DND-41 (cell line): ENCODE measurements at places on chromosomes 7 and 10.

DNA sequence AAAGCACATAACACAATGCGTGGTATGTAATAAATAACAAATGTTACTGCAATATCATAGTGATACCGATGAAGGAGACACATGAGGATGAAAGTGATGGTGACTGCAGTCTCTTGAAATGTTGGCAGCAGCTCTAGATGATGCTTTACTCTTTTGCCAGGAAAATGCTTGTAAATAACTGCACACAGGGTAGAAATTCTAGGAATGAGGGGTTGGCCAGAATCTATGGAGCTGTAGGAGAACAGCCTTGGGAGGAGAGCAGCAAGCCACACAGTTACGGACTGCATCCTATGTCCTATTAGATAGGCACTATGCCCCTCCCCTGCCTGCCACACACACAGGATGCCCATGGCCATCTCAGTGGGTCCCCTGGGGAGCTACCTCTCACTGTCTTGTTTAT is 97.6 kb upstream of the GSDME start:
- DNase-seq = no peak

DNA sequence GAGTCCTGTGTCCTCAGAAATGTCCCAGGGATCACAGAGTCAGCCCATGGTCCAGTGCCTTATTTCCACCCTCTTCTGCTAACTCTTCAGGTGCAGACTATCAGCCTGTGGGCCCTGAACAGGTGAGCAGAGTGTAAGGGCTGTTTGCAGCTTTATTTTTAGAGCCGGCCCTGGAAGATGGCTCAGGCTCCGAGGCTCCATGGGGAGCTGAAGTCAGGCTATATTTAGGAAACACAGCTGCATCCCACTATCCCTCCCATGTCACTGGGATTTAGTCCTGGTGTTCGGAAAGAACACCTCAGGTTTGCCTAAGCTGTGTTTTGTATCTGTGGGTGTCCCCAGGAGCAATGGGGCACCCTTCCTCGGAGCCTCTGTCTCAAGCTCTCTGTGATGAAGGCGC is 126.9 kb downstream of the RPS24 start:
- DNase-seq = no peak

GRCh38 chr7:100079024-100079560 is 2.4 kb downstream of the ZNF3 start:
- no peak for DNase-seq

DNA sequence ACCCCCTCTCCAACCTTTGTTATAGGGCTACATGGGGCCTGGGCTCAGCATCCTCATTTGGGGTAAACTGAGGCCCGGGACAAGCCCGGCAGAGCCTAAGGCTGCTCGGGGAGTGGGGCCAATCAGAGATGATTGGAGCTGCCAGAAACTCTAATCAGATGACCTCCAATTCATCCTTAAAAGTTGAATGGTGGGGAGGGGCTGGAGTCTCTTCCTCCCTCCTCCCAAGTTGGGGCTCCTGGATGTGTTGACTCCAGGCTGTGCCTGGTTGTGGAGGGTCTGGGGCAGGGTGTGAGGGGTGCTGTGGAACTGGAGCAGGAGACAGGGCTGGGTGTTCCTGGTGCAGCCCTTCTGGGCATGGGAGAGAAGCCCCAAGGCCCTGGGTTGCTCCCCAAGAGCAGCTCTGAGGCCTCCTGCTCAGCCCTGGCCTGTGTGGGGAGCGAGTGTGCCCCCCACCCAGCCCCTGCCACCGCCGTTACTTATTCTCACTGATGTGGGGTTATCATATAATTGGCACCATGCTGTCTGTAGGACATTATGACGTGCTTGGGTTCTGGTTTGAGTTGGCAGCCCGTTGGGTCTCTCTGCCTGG is 2.2 kb downstream of the BHLHA15 start:
- no peak for DNase-seq

DNA sequence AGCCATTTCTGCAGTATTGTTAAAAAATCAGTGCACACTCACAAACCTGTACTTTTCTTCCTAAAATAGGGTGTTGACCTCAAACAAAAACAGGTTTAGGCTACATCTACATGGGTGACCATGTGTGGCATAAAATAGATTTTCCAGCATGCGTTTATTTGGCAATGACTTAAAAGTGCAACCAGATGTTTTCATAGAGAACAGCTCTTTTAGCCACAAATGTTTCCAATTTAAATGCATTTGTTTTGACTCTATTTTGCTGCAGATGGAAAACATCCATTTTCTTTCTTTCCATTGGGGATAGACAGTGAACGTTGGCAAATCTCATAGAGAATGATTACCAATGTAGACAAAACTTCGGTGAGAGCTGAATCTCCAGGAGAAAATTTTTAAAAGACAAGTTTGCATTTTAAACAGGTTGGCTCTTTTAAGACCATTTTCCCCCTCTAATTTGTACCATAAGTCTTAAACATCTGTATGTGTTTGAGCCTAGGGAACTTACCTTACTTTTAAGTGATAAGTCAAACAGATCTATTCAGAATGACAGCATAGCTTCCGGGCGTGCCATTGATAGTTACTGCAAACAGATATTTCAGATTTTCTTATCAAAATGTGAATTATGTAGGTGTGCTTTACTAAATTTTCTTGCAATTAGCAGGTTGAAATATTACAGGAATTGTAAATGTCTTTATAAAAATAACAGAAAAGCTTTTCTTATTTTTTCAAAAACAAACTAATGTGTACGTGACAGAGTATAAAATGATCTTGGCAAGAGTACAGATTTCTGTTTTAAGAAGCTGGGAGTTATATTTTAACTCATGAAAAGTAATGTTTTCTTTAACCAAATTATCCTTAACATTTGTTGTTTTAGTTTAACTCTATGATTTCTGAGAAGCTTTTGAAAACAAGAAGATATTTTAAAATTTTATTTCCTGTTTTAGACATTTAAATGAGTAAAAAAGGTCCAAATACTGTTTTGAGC is 144.9 kb downstream of the HGF start:
- DNase-seq = no peak

DNA sequence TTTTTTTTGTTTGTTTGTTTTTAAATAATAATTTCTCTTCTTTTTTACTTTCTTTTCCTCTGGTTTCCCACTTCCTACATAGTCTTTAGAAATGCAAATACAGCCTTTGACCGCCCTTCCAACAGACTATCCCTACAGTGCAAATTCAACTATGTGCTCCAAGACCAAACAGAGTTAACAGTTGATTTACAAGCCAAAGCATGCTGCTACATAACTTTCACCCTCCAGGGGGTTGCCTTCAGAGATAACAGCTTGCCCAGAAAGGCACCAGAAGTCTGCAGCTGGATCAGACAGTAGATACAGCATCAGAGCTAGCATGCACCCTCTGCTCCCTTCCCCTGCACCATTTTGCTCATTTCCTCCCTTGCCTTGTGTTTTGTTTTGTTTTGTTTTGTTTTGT is 539.0 kb downstream of the ZWINT start:
- no peak for DNase-seq

- no peak for DNase-seq
Observed at GRCh38 chr10:13924040-13924725, 337.4 kb downstream of the PRPF18 start.

- no peak for DNase-seq
Observed at GRCh38 chr7:18210377-18210776, 182.7 kb upstream of the PRPS1L1 start.

DNA sequence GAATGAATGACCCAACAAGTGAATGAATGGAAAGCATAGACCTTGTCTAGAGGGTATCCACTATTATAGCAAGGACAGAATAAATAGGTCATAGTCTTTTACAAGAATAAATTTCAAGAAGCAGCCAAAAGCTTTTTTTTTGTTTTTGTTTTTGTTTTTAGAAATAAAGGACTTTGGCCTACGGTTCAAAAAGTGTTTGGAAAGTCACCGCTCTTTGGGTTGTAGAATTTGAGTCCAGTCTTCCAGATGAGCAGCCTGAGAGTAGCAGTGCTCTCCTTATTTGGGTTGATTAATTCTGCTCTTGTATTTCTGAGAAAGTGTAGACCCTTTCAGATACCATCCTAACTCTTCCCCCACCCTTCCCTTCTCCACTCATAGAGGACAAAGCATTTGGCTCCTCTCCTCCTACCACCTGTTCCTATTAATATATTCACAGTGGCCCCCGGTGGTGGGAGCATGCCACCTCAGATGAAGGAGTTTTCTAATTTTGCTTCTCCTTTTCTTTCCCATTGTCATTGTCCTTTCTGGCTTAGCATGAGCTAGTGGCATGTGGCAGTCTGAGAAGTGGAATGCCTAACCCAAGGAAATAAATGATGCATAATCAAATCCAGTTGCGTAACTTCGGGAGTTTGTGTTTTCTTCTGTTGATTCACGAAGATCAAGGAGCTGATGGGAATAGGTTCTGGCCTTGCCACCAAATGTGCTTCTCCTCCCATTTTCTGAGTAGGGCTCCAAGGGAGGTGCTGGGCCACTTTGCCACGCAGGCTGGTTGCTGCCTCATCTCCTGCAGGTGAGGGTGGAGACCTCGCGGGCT is 114.7 kb downstream of the CHN2 start:
- peak; percentile 9 for DNase-seq

- no peak for DNase-seq
Observed at GRCh38 chr10:50607356-50607925, 16.3 kb downstream of the SGMS1 start.

- no peak for DNase-seq
Observed at GRCh38 chr10:87862679-87863052, 667 bp downstream of the KLLN start.

GRCh38 chr7:129502708-129503685 is 666 bp downstream of the SMKR1 start:
- DNase-seq = no peak

DNA sequence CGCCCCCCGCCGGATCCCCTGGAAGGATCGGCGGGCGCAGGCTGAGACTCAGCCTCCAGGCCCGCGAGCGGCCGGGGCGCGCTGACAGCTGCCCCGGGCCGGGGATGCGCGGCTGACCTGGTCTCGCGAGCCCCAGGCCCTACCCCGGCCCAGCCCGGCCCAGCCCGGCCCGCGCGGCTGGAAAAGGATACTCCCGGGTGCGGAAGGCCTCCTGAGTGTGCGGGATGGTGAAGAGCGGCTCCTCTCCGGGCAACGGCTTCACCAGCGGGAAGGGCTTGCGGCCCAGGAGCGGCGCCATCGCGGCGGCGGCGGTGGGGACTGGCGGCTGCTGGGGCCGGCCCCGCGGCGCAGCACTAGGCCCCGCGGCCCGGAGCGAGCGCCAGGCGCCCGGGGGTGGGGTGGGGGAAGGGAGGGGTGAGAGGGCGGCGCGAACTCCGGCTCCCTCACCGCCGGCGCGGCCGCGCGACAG is 423 bp downstream of the BAZ1B start:
- DNase-seq = no peak

DNA sequence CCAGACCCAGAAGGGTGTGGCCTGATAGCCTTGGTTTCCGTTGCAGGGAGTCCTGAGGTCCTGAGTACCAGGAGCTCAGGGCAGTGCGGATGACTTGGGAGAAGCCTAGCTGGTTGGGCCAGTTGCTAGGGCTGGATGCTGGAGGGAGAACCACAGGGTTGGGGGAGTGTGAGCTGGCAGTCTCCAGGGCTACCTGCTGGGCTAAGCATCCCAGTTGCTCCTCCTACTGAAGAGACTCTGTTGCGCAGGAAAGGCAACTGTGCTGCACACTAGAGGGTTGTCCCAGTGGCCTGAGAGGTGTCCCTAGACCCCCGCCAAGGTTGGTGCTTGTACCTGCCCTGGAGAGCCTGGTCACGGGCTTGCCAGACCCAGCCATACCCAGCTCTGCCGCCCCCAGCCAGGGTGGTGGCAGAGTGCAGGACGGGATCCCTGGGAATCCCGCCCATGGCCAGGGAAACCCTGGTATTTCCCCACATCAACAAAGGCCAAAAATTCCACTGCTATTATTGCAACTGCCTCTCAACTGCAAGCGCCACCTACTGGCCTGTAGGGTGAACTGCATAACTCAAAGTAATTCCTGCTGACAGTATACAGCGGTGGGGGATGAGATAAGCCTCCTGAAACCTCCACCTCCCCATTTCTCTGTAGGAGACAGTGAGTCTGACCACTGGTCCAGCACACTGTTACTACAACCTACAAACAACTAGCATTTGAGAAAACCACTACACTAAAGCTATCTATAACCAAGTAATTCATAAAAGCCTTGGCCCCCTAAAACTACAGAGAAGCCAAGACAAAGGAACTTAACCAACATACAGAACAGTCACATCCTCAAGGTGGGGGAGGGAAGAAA is 67.6 kb upstream of the DDC start:
- peak; percentile 65 for DNase-seq

GRCh38 chr10:97210543-97210960 is 24.8 kb upstream of the SLIT1 start:
- peak; percentile 70 for DNase-seq

- DNase-seq = no peak
Observed at GRCh38 chr7:132307465-132307864, 268.8 kb downstream of the PLXNA4 start.

- DNase-seq = no peak
Observed at GRCh38 chr10:78321000-78321399, 287.3 kb downstream of the RPS24 start.

DNA sequence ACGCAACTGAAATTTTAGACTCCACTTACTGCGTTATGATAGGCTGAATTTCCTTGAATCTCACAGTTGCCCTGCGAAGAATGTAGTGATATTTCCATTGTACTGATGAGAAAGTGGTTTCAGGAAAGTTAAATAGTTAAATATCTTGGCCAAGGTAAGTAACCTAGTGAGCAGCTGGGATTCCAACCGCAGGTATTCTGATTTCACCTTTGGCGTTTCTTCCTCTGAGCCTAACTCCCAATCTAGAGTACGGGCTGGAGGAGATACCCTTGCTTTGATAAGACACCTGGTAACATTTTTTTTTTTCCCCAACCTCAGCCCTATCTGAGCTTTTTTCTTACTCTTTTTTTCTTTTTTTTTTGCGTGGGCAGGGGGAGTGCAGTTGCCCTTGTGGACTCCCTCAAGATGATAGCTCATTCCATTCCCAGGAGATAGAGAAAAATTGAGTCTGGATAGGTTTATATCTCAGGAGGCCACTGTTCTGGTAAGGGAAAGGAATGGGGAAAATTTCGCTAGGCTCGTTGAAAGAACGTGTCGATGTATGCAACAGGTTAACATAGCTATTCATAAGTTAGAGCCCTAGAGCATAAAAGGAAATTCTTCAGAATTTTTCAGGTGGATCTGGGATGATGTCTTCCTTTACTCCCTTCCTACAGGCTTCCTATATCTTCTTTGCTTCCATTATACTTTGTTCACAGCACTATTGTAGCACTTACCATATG is 3.1 kb upstream of the TAS2R38 start:
- no peak for DNase-seq

GRCh38 chr10:13955409-13956068 is 368.8 kb downstream of the PRPF18 start:
- no peak for DNase-seq

GRCh38 chr10:57605948-57606485 is 661.7 kb downstream of the IPMK start:
- DNase-seq = no peak

DNA sequence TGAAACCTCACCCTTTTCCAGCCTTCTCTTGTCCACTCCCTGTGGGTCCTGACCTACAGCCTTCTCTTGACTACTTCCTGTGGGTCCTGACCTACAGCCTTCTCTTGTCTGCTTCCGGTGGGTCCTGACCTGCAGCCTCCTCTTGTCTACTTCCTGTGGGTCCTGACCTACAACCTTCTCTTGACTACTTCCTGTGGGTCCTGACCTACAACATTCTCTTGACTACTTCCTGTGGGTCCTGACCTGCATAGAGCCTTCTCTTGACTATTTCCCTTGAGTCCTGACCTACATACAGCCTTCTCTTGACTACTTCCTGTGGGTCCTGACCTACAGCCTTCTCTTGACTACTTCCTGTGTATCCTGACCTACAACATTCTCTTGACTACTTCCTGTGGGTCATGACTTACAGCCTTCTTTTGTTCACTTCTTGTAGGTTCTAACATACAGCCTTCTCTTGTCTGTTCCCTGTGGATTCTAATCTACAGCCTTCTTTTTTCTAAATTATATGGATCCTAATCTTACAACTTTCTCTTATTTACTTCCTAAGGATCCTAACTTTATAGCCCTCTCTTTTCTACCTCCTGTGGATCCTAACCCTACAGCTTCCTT is 36.5 kb downstream of the C10orf71 start:
- DNase-seq = peak; percentile 34
